ENCODE measurements at places on chromosomes 7 and 10.

DNA sequence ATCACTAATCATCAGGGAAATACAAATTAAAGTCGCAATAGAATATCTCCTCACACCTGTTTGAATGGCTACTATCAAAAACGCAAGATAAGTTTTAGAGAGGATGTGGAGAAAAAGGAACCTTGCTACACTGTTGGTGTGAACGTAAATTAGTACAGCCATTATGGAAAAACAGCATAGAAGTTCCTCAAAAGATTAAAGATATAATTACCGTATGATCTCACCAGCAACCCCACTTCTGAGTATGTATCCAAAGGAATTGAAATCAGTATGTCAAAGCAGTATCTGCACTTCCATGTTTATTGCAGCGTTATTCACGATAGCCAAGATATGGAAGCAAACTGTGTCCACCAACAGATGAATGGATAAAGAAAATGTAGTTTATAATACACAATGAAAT is 164.4 kb downstream of the ZNF365 start:
- DNase-seq, result no peak

DNA sequence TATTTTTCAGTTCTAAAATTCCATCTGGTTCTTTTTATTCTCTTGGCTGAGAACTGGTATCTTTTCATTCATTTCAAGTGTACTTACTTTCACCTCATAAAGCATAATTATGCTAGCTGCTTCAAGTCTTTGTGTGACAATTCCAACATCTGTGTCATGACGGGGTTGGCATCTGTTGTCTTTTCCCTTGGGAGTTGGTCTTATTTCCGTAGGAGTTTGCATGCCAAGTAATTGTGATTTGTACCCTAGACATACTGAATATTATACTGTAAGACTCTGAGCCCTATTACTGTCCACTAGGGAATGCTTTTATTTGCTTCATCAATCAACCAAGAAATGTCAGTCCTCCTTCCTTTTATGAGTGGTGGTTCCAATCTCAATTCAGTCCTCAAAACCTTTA is 24.6 kb upstream of the HUS1 start:
- no peak for DNase-seq

- DNase-seq, result peak; percentile 30
Measured at GRCh38 chr7:15015545-15016314, 113.2 kb upstream of the DGKB start.

DNA sequence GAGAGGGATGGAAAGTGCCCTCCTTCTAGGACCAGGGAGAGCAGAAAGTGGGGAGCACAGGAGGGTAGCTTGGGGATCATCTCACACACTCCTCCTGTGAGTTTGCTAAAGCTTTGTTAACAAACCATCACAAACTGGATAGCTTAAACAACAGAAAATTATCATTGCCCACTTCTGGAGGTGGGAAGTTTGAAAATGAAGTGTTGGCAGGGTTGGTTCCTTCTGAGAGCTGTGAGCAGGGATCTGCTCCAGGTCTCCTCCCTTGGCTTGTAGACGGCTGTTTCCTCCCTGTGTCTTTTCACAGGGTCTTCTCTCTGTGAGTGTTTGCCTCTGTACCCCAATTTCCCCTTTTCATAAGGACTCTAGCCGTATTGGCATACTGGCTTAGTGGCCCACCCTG is 32.0 kb upstream of the CXCL12 start:
- DNase-seq, result no peak

DNA sequence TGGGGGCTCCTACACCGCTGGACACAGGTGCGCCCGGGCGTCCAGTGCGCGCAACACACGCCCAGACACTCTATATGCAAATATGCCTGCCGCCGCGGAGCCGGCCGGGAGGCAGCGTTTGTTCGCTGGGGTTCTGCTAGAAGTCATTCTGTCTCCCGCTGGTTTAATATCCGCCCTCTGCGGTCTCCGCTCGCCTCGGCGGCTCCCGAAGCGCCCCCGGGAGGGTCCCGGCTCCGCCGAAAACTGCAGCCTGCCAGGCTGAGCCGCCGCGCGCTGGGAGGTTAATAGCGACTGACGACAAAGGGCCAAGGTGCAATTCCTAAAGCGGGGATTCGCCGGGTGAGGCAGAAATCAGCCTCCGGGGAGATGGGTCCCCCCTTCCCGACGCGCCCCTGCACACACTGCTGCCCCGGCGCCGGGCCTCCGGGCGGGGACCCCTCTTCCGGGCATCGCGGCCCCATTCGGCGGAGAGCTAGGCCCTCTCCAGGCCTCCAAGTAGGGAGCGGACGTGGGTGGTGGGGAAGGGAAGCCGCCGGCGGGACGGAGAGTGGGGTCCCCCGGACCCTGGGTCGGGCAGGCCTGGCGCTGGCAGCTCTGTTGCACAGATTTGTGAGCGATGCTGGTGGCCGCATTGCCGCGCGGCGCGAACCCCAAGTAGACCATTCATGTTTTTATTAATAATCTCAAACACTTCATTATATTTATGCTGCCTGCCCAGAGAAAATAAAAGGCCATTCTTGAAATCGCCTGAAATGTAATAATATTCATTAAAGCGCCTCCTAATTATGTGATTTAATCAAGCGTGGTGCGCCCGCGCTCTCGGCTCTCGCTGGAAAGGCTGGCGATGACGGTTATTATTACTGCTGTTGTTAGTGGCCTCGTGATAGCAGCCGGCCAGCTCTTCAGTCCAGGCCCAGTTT is 9.1 kb downstream of the EN2 start:
- DNase-seq, result no peak

Measured in colonic mucosa (tissue), 4 donors.